Renal pelvis (tissue), 12 donors: ENCODE measurements at places on chromosomes 11 and 22.

- DNase-seq: no peak
Observed at GRCh38 chr11:119897046-119897440, 168.0 kb upstream of the NECTIN1 start.

DNA sequence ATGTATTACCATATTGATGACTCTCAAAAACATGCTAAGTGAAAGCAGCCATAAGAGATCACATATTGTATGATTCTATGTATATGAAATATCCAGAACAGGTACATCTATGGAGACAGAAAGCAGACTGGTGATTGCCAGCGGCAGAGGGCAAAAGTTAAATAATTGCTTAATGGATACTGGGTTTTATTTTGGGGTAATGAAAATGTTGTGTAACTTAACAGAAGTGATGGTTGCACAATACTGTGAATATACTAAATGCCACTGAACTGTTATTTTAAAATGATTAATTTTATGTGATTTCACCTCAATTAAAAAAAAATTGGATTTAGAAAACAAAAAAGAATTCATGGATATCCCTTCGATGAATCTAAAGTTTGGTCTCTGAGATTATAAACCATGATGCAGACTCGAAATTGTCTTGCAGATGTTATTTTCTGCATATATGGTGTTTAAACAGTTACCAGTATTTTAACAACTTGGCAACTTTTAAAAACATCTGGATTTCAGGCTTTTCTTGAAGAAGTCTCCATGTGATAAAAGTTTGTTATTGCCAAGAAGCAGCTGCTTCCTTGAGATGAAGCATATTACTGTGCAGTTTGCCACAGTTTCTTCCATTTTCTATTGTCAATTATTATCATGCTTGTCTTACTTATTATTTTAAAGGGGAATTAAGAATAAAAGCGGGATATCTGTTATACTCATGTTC lies 38.1 kb downstream of the LARGE2 start:
- no peak for DNase-seq

DNA sequence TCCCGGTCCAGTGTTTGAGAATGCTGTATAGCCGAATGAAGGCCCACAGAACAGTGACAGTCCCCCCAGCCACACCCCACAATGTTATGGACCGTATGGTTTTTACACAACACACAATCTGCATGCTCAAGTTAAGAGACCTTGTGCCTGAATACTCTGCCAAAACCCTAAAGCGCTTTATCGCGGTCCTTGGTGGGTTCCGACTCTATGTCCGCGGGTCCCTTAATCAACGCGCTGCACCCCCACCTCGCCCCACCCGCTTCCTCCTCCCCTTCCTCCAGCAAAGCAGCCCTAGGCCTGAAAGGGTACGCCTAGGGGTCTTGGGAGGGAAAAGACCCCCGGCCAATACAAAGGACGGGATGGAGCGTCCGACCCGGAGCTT lies 442 bp downstream of the COPB1 start:
- DNase-seq: no peak

DNA sequence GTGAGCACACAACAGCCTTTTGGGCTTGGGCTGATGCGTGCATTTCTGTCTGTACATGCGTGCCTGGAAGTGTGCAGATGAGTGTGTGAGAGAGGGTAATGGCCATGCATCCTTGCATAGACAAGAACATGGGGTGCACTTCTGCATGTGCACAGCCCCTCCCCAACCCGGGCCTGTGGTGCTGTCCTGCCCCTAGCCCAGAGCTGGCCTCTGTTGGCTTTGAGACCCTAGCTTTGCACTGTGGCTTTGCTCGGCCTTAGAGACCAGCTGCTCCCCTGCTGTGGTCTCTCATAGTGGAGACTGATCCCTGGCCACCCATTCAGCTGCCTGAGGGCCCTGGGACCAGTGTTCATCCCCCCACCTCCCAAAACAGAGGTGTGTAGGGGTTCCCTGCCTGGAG lies 25.4 kb downstream of the ST3GAL4 start:
- no peak for DNase-seq

DNA sequence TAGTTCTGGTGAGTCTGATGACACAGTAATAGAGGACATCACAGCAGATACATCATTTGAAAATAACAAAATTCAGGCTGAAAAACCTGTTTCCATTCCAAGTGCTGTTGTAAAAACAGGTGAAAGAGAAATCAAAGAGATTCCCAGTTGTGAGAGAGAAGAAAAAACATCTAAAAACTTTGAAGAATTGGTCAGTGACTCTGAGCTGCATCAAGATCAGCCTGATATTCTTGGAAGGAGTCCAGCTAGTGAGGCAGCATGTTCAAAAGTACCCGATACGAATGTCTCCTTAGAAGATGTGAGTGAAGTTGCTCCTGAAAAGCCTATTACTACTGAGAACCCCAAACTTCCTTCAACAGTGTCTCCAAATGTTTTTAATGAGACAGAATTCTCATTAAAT lies 38.7 kb downstream of the RTN3 start:
- DNase-seq: no peak

GRCh38 chr11:73229321-73229895 lies 11.3 kb downstream of the P2RY2 start:
- no peak for DNase-seq

DNA sequence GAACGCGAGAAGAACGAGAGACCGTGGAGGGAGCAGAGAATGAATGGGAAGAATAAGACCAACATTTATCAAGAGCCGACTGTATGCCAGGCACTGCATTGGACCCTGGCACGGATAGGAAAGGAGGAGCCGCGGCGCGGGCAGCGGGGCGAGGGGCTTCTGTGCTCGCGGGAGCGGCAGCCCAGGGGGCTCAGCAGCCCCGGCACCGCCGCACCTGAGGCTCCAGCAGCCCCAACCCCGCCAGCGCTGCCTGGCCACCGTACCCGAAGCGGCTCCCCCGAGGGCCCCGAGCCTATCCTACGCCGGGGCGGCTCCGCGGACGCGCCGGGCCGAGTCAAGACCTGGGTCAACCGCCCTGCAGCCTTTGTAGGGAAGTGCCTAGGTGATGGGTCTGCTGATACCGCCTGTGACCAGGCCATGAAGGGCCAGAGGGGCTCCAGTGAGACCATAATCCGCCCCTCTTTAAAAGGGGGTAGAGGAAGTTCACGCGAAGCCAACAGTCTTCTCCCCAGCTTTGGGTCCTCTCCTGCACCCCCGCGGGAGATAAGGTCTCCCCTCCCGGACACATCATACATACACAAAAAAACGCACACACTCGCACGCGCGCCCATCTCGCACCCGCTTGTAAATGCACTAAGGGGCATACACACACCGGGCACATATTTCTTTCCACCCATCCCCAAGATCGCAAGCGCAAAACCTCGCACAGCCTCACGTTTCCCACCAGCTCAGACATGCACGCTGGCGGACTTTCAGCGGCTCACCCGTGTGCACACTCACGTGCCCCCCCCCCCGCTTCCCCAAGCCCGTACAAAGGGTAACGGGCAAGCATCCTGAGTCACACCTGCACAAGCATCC lies 935 bp upstream of the RTN4RL2 start:
- no peak for DNase-seq

GRCh38 chr11:129865701-129866100 lies 29.7 kb downstream of the NFRKB start:
- no peak for DNase-seq

DNA sequence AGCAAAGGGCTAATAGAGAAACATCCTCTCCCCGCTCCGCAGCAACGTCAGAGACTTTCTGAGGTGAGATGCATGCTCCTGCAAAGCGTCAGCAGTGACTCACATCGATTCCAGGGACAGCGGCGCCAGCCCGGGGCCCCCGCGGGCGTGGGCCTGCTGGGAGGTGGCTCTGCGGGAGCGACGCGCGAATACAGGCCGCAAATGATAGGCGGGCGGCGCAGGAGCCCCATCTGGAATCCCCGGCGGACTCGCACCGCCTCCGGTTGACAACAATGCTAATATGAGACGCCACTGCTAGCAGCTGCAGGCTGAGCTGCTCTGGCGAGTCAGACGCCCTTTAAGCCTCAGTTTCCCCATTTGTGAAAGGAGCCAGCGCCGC lies 557 bp downstream of the RANGAP1 start:
- no peak for DNase-seq

DNA sequence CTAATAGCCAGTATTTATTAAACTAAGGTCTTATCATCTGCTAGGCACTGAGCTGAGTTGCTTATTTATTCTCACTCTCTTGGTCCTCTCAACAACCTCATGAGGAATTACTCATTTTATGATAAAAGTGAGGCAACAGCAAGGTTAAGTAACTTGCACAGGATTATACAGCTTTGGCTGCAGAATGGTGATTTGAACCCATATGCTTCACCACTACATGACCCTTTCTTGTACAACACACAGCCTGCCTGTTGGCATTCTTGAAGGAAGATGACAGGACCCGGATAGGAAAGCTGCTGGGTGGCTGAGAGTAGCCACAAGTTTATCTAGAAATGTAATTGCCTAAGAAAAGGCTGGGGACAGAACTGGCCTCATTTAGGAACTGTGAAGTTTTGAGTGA lies 5.3 kb upstream of the PARVA start:
- no peak for DNase-seq

GRCh38 chr22:39148727-39149535 lies 3.5 kb downstream of the CBX7 start:
- DNase-seq: no peak

DNA sequence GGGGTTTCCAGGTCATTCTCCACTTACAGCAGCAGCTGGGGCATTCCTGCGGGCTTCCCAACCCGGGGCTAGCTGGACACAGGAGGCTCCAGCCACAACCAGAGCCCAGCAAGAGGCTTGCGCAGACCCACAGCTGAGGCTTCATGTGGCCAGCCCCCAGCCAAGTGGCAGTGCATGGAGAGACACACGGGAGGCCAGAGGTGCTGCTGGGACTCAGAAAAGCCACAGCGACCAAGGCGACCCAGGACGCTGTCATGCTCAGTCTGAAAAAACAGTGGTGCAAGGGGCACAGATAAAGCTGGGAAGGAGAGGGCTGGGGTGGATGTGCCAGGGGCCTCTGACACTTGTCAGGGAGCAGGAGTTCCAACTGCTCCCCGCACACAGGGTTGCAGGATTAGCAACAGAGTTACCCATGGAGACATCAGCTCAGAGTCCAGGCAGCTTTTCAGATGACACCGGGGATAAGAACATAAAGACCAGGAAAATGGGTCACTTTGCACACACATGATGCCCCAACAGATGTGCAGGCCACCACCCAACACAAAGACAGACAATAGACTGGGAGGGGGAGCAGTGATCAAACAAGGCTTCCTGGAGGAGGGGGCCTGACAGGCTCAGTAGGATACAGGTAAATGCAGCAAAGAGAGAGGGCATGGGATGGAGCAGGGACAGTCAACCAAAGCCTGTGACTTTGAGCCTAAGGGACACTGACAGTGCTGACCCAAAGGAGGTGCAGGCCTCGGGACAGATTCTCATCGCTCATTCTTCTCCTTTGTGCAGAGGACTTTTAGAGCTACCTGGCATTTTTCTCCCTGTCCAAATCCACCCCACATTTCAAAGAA lies 6.9 kb upstream of the NEAT1 start:
- DNase-seq: no peak

- no peak for DNase-seq
Observed at GRCh38 chr11:70040869-70041501, 37.1 kb upstream of the ANO1 start.

DNA sequence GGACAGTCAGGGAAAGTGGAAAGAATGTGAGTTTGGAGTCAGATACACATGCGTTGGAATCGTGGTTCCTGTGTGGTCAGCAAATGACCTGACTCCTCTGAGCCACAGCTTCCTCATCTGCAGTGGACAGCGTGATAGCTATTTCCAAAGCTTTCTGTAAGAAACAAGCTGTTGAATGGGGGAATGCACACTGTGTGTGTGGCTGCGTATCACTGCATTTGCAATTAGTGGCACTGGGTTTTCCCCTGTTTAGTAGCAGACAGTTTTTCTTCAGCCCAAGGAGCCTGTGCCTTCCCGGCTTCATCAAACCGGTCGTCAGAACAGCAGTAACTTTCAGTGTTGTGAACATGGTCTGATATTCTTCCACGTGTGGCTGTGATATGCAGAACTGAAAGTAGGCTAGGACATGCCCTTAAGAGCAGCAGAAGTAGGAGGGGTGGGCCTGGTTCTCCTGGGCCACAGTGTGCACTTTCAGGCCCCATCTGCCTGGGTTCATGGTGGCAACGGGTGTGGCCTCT lies 121.5 kb downstream of the RRAS2 start:
- no peak for DNase-seq

DNA sequence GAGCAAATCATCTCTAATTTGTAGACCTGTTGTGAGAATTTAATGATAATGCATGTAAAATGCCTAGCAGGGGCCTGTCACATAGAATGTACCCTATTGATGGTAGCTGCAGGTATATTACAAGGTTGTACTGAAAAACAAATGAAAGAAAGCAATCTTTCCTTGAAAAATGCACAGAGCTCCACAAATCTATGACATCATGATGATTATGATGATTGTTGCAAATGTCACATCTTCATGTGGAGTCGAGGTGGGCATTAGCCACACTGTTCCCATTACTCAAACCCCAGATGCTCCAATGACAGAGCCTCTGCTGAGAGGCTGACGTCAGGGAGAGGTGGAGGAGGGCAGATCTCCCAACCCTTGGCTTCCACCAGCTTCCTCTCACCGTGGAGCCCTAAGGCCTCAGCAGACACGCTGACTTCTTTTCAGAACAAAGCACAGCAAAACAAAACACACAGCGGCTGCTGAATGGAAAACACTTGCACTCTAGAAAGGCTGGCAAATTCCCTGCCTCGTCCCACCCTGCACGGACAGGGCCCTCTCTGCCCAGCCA lies 298.3 kb downstream of the KIRREL3 start:
- DNase-seq: no peak

DNA sequence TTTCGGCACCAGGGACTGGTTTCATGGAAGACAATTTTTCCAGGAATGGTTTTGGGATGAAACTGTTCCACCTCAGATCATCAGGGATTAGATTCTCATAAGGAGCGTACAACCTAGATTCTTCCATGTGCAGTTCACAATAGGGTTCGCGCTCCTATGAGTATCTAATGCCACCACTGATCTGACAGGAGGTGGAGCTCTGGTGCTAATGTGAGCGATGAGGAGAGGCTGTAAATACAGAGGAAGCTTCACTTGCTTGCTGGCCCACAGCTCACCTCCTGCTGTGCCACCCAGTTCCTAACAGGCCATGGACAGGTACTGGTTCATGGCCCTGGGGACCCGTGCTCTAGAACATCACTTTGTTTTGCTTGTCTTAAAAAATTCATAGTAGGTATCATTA lies 41.8 kb upstream of the AMPD3 start:
- no peak for DNase-seq

- DNase-seq: no peak
Observed at GRCh38 chr22:46910624-46911023, 148.2 kb downstream of the TBC1D22A start.

GRCh38 chr11:79087238-79087960 lies 353.4 kb downstream of the TENM4 start:
- DNase-seq: no peak
